ENCODE measurements at places on chromosomes 3 and 15.

DNA sequence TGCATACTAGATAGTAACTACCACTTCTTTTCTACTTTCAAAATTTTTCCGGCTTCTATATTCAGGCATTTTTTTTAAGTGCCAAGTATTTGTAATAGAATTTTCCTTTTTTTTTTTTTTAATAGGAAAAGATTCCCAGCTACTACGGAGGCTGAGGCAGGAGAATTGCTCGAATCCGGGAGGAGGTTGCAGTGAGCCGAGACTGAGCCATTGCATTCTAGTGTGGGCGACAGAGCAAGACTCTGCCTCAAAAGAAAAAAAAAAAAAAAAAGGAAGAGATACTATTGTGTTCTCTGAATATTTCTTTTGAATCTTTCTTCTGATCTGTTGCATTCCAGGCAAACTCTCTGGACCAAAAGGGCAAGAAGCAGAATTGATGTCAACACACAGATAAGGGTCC, 557.3 kb downstream of the FGF12 start:
- no peak for DNase-seq

GRCh38 chr15:101167753-101168462, 83.9 kb downstream of the CHSY1 start:
- DNase-seq, result peak; percentile 28

GRCh38 chr3:115989684-115990421, 366.5 kb downstream of the GAP43 start:
- DNase-seq, result no peak

DNA sequence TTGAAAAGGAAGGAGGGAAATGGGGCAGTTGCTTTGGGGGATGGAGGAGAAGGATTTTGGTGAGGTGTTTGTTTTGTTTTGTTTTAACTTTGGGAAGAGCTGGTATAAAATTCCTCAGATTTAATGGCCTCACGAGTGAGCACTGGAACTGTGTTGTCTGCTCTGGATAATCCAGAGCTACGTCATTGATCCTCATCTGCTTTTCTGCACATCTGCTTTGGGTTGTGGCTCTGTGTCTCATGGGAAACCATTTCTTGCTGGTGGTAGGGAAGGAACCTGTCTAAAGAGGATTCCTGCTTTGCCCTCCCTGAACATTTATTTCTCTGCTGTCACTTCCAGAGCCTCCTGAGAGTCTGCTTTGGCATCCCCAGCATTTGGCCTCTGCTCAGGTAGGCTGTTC, 3.1 kb downstream of the SNRK start:
- DNase-seq, result no peak

- no peak for DNase-seq
These were observed 236.9 kb upstream of the IL12A start for GRCh38 chr3:159751752-159752151.

DNA sequence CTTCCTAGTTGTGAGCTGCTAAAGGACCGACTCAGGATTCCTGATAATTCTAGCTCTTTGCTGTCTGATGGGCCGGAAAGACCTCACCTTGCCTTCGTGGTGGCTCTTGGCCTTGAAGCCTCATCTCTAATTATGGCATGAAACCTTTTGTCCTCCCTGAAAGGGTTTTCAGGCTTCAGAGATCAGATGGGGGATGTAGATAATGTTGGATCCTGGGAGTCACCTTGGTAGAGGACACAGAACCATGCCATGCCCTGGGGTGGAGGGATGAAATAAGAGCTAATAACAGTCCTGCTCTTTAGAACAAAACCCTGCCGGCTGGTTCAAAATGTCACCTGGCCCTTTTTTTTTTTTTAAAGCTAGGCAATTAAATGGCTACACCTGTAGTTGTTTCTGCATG, 50.8 kb upstream of the SYN2 start:
- DNase-seq, result no peak

DNA sequence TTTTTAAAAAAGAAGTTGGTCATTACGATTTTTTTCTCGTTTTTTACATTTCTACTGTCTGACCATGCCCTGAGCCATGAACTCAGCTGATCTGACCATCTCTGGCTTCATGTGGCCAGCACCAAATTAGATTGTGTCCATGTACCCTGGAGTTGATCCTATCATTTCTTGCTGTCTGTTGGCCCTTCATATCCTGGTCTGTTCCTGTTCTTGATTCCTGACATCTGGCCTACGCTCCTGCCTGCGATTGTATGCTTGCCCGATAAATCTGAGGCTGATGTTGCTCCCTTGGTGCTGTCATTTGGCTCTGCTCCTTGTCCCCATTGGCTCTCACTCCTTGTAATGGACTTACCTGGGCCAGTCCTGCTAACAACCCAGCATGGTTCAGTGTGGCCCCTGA, 89.8 kb upstream of the IGSF10 start:
- DNase-seq, result no peak

DNA sequence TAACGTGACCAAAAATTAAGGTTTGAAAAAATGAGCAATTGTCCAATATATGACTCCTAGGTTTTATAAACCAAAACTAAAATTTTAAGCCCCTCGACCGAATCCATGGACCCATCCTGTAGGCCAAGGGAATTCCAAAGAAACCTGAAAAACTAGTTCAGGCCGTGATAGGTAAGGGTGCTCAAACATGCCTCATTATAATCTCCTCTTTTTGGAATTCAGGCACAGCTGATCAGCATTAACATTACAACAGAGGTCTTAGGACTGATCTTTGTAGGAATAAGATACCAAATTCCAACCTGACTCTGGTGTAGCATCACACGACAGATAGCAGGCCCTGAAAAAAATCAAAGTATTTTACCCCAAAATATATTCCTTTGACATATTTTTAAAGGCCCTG, 155.7 kb downstream of the NEK10 start:
- no peak for DNase-seq

DNA sequence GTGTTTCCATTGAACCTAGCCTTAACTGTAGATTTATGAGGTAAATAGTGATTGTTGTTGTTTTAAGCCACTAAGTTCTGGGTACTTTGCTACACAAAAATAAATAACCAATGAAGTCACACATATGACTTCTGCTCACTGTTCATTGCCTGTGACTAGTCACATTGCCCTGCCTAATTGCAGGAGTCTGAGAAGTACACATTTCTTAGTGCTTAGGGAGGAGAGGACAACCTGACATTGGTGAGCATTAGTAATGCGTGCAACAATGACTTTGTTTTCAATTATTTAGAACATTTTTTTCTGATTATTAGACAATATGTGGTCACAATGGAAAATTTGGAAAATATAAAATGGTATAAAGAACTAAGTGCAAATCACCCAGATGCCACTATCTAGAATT, 133.2 kb upstream of the DAZL start:
- no peak for DNase-seq

DNA sequence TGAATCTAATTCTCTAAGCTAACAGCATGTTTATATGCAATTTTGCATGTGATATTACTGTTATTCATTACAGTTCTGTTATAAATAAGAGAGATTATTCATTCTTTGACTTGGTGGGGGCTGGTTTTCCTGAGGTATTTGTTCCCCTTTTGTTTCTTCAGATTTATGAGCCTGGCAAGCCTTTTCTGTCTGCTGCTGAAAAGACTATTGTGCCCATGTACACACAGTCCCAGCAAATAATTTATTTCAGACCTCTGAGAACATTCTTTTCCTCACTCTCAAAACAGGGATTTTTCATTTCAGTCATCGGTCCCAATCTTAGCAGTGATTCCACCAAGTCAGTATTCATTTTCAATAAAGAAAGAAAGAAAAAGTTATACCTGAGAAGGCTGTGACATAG, 716.8 kb downstream of the NSUN3 start:
- no peak for DNase-seq

GRCh38 chr3:57077630-57078343, 17.3 kb downstream of the SPATA12 start:
- no peak for DNase-seq

DNA sequence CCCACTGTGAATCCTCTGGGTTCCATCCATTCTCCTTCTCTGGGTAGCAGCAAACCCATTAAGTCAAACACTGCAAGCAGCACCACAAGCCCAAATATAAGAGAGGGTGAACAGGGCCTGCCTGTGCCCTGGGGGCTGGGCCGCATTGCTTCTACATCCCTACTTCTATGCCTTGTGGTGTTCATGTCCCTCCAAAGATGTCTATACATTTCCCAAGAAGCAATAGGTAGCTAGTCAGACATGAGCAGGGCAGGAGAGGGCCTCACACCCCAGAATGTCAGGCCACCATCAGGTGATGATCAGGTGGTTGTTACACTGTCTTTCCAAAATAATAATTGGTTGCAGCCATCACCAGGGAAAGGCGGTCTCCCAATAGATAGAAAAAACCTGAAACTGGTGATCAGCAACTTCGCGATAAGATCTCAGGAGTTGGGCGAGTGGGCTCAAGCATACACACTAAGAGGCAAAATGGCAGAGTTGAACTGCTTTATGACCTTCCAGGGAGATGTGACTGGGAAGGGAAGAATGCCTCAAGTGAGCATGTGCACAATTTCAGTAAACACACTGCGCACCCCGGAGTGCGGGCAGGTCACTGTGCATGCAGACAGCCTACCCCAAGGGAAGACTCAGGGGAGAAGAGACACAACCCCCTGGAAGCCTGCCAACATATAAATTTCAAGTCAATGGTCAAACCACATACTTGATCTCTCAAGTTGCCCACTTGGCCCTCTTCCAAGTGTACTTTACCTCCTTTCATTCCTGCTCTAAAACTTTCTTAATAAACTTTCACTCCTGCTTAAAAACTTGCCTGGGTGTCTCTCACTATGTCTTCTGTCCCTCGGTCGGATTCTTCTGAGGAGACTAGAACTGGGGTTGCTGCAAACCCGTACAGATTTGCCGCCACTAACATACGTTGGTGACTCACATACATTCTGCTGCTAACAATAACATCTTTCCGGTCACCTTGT, 39.9 kb downstream of the KLF15 start:
- no peak for DNase-seq

DNA sequence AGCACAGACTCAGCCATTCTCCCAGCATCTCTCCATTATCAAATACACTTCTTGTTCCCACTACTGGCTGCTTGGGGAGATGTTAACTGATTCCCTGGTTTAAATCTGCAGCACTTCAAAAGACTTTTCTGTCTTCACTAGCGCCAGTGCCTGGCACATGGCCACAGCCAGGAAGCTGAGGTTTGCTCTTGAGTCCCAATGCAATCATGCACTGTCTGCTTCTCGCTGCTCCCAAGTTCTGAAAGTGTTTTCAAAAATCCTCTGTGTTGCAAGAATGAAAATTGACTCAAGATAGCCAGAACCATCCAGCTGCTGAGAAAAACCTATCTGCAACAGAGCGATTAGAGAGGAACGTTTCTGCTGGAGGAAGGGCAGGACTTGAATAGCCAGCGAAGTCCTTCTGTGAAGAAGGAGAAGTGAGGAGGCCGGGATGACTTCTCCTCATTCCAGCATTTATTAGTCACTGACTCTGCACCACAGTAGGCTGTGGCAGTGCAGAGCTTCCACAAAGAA, 358.4 kb upstream of the NR2F2 start:
- no peak for DNase-seq

- no peak for DNase-seq
These were observed 216.9 kb downstream of the ZBTB20 start for GRCh38 chr3:114929971-114930732.

DNA sequence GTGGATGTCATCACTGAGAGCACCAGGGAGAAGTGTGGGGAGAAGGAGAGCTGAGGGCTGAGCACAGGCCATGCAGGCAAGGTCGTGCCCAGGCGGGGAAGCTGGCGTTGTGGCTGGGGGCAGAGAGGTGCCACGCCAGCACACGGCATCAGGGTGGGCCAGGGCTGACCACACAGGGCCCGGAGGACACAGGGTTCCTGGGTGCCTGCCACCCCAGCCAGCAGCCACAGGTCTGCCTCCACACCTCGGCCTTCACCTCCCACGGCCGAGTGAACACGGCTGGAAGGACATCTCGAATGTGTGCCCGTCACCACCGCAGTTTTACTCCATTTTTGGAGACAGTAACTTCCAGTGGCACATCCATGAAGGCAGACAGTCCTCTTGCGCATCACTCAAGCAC, 77.1 kb downstream of the ATP10A start:
- DNase-seq, result no peak

- DNase-seq, result no peak
These were observed 95.8 kb upstream of the IL12A start for GRCh38 chr3:159892801-159893200.

- no peak for DNase-seq
These were observed 146.1 kb downstream of the LRTM1 start for GRCh38 chr3:54781728-54782127.

DNA sequence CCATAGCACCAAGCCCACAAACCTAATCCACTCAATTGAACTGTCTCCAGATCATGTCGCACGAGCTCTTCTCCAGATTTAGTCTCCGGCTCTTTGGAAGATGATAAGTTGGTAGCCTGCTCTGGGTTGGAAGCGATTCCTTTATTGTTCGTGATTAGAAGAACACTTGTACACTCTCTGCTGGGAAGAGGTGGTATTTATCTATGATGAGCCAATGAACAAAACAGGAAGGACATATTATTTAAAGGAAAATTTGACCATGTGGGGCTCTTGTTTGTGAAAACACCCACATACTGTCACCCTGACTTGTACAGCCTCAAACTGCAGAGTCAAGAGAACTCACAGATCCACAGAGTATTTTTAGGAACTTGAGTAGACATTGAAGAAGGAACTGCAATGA, 54.4 kb downstream of the MYZAP start:
- no peak for DNase-seq

- peak; percentile 21 for DNase-seq
These were observed 202.8 kb downstream of the PLCL2 start for GRCh38 chr3:17087509-17087908.

DNA sequence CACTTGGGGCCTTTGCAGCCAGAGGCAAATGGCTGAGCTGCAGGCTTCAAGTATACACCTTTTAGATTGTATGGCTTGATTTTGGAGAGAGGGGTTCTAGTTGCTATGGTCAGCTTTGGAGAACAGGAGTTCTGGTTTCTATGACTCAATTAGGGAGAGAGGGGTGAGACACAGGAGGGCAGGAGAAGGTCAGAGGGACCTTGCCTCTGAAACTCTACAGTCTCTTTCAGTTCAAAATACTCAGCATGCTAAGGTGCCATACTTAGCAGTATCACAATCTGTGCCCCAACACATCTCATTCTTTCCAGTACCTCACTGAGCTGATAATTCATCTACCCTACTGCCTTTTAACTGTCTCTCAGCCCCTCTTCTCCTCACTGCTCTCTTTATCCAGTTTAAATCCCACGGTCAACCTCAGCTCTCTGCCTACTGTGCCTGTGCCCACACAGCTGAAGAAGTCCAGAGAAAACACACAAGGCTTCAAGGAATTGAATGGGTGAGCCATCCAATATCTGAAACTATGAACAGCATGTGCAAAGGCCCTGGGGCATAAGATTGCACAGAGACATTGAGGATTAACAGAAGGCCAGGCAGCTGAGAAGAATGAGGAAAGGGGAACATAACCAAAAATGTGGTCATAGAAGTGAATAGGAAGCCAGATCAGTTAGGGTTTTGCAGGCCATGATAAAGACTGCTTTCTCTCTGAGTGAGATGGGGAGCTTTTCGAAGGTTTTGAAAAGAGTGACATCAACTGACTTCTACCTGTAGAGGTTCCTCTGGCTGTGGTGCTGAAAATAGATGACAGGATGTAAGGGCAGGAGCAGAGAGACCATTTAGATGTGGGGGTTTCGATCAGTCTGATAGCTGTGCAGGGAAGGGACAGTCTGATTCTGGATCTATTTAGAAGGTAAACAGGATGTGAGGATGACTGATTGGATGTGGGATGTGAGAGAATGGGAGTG, 54.5 kb upstream of the C3orf80 start:
- DNase-seq, result no peak
